ENCODE measurements at places on chromosomes 5 and 9.

DNA sequence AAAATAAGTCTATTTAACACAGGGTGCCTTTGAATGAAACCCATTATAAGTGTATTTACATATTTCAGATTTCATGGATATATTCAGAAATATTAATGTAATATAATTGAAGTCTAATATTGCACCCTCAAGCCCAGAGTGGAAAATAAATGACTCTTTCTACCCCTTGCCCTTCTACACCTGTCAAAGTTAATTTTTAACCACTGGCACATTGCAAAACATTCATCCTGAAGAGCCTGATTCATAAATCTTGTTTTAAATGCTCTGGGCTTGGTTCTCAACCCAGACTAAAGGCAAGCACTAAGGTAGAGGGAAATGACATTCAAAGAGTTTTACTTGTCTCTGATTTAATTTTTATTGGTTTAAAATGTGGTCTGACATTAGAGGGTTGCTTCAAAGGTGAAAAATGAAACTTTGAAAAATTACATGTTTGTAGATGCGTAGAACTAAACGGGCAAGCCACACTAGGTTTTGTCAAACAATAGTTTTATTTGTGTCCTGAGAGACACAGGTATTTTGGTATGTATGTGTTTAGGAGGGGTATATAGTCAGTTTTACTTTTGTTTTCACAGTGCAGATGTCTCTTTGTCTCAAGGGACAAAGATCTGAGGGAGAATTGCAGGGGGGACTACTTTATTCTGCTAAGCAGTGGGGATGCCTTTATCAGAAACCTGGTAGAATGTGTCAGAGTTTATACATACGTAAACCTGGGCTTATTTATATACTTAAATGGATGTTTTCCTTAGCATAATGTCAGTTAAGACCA is 69.7 kb downstream of the PIK3R1 start:
- no peak for DNase-seq

DNA sequence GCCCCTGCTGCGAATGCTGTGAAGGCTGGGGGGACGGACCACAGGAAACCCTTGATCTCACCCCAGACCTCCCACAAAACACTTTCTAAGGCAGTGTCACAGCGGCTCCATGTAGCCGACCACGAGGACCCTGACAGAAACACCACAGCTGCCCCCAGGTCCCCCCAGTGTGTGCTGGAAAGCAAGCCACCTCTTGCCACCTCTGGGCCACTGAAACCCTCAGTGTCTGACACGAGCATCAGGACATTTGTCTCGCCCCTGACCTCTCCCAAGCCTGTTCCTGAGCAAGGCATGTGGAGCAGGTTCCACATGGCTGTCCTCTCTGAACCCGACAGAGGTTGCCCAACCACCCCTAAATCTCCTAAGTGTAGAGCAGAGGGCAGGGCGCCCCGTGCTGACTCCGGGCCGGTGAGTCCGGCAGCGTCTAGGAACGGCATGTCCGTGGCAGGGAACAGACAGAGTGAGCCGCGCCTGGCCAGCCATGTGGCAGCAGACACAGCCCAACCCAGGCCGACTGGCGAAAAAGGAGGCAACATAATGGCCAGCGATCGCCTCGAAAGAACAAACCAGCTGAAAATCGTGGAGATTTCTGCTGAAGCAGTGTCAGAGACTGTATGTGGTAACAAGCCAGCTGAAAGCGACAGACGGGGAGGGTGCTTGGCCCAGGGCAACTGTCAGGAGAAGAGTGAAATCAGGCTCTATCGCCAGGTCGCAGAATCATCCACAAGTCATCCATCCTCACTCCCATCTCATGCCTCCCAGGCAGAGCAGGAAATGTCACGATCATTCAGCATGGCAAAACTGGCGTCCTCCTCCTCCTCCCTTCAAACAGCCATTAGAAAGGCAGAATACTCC is 84.7 kb downstream of the GOLPH3 start:
- DNase-seq, result no peak

GRCh38 chr5:156825688-156826087 is 24.4 kb upstream of the PPP1R2B start:
- DNase-seq, result no peak

- DNase-seq, result no peak
Measured at GRCh38 chr9:107368696-107369095, 85.6 kb downstream of the RAD23B start.

DNA sequence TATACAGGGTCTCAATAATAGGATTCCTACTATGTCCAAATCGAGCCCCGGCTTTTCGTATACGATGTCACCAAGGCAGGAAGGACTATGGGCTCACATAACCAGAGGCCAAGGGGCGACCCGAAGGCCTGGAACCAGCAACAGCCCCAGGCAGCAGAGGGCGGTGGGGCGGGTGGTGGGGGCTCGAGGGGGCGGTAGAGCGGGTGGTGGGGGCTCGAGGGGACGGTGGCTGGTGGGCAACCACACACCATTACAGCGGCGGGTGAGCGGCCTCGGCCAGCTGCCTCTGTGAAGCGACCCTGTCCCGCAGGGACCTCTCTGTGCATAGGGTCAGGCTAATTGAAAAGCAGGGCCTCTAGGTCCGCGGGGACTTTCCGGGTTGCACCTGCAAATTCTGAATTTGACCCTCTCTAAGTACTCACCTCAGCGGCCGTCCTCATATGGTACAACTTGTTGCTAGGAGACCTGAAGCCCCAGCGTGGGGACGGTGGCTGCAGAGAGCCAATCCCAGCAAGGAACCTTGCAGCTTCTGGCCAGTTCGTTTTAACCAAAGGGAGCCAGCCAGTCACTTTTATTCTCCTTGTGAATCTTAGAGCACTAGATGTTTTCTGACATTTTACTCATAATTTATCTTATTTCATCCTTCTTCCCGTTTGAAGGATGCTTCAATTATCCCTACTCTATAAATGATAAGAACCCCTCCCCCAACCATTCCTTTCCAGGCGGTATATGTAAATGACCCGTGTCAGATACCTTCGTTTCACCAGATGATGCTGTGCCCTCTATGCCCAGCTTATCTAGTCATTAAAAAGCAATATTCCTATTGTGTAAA is at the start of gene NME5:
Gene NME5, minus strand, starts transcription at position 480 of the 832 bp plus-strand sequence. CDS start 648 bp downstream, outside the sequence.
- no peak for DNase-seq

- no peak for DNase-seq
Measured at GRCh38 chr9:105246656-105247173, 2.3 kb downstream of the SLC44A1 start.

- DNase-seq, result no peak
Measured at GRCh38 chr9:131446276-131446675, 52.4 kb downstream of the PRRC2B start.

GRCh38 chr5:181160152-181160754 is 12.9 kb downstream of the OR2V2 start:
- peak; percentile 85 for DNase-seq

DNA sequence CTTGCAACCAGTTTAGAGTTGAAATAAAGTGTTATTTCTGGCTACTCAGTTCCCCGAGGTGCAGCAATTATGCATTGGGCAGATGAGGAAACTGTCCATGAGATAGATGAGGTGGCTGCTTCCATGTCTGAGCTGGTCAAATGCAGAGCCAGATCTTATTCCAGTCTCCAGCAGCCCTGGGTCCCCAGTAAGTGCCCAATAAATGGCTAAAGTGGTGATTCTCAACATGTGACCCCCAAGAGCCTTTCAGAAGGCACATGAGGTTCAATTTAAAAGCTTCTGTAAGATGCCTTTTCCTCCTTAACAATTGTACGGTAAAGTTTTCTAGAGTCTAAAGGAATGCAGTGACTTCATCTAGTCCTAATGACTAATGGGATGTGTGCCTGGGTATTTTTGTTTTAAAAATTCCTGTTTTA is 17.5 kb downstream of the ATOX1 start:
- no peak for DNase-seq

DNA sequence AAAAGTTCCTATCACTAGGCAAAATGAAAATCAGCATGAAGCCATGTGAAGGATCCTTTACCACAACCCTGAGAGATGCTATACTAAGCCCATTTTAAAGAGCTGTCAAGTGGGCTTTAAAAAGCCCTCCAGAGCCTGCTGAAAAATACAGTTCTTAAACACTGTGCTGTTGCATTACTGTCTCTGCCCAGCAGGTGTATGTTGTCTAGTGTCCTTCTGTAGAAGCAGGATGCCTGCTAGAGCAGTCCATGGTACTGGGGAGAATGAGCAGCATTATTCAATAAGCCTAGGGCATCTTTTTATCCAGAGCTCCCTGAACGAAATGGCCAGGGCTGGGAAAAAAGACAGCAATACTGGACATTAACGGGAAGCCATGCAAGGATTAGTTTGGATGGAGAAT is 126.2 kb upstream of the PLCXD3 start:
- no peak for DNase-seq

- no peak for DNase-seq
Measured at GRCh38 chr9:1101846-1102641, 51.9 kb downstream of the DMRT2 start.

DNA sequence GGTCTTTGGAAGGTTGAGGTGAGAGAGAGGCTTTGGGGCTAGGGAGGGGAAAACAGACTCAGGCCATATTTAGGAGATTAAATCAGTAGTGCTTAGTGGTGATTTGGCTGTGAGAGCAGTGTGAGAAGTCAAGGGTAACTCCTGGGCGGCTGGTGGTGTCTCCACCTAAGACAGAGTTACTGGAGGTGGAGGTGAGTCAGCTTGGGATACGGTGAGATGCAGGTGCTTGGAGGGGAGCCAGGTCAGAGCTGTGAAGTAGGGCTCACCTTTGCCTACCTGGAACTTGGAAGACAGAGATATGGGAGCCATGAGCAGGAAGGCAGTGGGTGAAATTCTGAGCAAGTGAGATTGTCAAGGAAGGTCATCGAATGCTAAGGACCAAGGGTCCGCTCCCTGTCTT is 24.5 kb downstream of the RGS3 start:
- no peak for DNase-seq

- no peak for DNase-seq
Measured at GRCh38 chr9:16102154-16102553, 549.3 kb downstream of the CCDC171 start.

DNA sequence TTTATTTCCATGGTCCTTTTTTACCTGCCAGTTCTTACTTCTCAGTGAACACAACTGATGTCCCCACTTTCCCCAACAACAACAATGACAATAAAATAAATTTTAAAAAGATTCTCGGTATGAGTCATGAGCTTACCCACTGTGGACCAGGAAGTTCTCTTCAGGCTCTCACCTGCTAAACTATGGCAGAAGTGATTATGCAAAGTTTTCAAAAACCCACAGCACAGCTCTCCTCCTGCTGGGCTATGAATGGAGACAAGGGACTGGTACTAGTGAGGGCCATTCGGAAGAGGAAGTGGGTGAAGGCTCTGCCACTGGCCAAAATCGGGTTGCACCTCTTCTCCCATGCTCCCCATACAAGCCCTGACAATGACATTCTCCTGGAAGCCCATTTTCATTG is 429.4 kb downstream of the PIK3R1 start:
- no peak for DNase-seq

- DNase-seq, result no peak
Measured at GRCh38 chr5:98964621-98965020, 35.8 kb upstream of the CHD1 start.

DNA sequence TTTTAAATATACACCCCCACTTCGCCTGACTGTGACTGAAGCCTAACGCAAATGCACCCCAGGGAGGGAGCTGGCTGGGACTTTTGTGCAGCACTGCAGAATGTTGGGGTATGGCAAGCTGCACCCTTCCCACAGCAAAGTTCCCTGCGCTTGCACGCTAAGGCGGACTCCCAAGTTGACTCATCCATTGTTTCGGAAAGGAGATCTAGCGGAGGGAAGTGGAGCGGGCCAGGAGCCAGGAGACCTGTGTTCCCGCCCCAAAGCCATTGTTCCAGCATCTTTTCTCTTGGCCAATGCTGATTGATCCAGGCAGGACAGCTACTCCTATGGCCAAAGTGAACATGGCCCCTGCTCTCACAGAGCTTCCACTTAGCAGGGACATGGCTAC is 202.9 kb downstream of the AOPEP start:
- no peak for DNase-seq

GRCh38 chr5:62689599-62690368 is 111.2 kb downstream of the LRRC70 start:
- no peak for DNase-seq

GRCh38 chr9:34929506-34930102 is 28.5 kb upstream of the PHF24 start:
- DNase-seq, result peak; percentile 49

GRCh38 chr5:176644878-176645670 is 2.2 kb upstream of the TSPAN17 start:
- DNase-seq, result no peak

GRCh38 chr5:68534956-68535520 is 319.5 kb downstream of the PIK3R1 start:
- no peak for DNase-seq

DNA sequence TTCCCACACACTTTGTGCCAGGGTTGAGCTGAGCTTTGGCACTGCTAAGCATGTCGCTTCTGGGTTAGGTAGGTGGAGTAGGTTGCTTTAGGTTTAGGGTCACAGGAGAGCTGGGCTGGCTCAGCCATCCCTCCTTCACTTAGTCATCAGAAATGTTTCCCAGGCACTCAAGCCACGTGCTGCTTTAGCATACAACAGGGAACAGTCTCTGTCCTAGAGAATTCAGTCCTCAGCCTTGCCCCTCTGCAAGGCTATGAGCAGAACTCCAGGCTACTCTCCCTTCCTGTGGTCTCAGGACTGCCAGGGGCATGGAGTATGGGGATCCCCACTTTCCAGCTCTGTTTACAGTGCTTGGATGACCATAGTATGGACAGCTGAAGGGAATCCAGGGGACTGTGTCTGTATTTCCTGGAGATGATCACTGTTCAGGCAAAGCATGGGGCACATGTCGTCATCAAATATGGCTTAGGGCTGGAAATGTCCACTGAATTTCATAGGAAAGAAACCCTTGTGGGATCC is 7.5 kb upstream of the ANKRD33B start:
- no peak for DNase-seq

DNA sequence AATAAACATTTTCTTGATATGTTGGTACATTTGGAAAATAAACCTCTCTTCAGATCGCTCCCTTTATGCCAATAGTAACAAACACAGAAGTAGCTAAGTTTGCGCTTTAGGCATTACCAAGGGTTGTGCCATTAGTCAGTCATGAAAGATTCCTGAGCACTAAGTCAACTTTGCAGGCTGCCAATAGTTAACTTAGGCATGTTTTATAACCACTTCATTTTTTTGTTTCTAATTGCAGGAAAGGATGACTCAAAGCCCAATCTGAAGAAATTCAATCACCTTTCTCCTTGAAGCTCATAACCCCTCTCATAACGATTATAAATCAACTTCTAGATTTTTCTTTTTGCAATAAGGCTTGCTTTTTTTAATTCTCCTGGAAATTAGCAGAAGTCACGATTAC is 517.0 kb downstream of the AGTPBP1 start:
- DNase-seq, result no peak

DNA sequence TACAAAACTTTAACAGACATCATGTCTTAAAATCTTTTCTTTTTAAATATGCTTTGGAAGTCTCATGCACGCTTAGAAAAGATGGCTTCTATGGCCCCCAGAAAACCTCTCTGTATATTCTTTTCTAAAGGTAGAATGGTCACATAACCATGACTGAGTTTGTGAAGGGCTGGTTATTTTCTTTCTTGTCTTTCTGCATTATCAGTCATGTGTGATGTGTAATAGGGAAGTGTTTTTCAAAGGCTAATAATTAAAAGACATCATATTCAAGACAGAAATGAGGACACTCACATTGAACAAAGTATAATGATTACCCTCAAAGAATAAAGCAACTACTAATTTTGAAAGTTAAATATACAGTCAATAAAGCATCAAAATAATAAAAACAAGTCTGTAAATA is 253.4 kb downstream of the TRPM3 start:
- DNase-seq, result no peak

Measured in activated T-cell treated with anti-CD3 and anti-CD28 coated beads, Interleukin-2, amount 50 U/mL, for 48 hours (primary cell).